ENCODE measurements at places on chromosomes 11 and 22.

- no peak for DNase-seq
These were observed 43.5 kb upstream of the CCDC179 start for GRCh38 chr11:22903782-22904181.

DNA sequence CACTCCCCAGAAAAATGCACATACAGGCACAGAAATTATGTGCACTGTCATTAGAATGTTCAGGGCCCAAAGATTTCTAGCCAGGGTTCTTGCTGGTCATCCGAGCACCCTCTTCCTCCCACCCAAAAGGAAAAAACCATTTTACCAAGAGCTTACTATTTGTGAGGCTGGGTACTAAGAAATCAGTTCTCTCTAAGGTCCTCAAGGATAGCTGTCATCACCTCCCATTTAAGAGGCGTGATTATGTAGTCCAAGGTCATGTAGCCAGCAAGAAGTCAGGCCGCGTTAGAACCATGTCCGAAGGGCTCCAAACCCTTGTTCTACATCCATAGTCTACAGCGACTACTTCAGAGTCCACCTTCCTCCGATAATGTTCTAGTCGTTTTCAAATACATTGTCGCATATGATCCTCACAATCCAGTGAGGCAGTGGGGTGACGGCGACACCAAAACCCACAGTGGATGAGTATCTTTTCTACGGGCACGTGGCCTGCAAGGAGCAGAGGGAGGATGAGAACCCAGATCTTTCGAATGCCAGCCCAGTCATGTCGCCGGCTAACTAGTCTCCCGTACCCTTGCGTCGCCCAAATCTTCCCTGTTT is 634 bp downstream of the TIMM8B start:
- DNase-seq: no peak

- DNase-seq: no peak
These were observed at the start of gene FREY1 for GRCh38 chr11:45906965-45907611. FREY1 (minus strand) TSS chr11:45907271; CDS start chr11:45907245, 26 bp downstream.

- no peak for DNase-seq
These were observed 111.5 kb downstream of the PKNOX2 start for GRCh38 chr11:125275905-125276618.

GRCh38 chr22:27380855-27381254 is 420.7 kb downstream of the MN1 start:
- no peak for DNase-seq

GRCh38 chr11:119788911-119789560 is 60.0 kb upstream of the NECTIN1 start:
- no peak for DNase-seq

DNA sequence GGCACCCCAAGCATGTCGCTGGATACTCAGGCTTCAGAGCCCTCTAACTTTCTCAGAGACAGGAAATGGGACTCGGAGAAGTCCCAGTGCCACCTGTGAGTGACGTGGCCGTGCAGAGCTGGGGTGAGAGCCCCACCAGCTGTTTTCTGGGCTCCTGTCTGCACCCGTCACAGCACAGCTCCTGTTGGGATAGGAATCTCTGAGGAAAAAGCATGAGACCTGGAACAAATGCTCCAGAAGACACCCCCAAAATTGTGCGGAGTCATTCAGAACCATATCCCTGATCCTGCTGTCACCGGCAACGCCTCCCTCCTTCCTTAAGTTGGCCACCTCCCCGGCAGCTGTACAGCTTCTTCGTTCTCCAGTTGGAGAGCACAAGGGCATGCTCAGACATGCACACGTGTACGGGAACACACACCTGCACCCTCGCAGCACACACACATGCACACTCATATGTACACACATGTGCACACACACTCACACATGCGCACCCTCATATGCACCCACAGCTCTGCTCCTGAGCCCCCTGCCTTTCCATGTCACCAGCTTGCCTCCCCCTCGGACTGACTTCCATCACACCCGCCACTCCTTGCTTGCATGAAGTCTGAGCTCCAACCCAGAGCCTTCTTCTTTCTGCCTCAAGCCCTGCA is 1430.0 kb downstream of the BRD1 start:
- no peak for DNase-seq

- no peak for DNase-seq
These were observed 672.1 kb downstream of the TBC1D22A start for GRCh38 chr22:47434336-47435203.

DNA sequence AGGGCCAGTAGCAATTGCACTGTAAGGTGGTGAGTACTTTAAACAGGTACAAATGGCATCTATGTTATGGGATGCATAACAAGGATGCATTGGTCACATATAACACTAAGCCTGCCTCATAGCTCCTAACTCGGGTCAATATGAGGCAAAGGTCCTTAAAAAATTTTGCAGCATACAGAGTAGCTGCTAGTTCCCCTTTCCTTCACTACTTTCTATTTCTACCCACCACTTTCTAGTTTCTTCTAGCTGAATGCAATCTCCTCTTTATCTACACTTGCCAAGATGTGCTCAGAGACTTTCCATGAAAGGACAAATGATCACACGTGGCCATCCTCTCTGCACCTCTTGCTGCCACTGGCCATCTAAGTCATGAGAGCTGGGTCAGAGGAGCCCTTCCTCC is 9.8 kb downstream of the OR51F2 start:
- DNase-seq: no peak

DNA sequence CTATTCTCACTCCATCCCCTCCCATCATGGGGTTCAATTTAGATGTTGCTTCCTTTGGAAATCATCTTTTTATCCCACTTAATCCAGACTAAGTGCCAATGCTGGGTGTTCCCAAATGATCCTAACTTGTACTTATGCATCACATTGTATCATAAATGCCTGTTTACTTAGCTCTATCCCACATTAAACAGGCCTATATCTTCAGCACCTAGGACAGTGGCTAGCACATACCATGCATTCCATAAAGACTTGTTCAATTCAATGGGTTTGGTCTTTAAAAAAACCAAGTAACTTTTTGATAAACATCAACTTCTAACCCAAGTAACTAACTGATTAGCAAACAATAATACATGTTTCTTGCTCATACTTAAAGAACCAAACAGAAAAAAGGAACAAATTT is 40.6 kb downstream of the RSF1 start:
- DNase-seq: no peak

DNA sequence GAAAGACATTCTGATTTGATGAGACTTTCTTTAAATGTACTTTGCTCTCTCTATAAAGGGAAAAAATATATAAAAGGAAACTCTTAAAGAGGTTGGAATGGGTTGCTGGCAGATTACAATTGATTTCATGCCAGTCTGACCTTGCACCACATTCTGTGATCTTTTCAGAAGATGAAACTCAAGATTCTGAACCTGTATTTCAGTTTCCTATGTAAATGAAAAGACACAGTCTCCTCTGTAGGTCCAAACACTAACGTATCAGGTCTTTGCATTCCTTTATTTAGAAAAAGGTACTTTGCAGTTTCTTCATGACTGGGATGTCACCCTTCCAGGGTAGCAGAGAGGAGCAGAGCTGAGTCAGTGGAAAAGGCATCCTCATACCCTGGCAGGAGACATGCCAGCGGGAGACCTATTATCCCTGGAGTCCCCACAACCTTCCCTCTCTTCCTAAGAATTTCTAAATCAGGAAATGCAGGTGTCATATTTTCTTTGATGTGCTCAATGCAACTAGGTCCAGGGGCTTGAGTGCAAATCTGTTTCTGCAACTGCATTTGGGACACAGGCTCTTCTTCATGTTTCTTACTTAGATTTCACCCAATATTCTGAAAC is 282.6 kb downstream of the CADM1 start:
- DNase-seq: no peak

GRCh38 chr11:55726715-55727324 is 46.4 kb upstream of the OR5D13 start:
- DNase-seq: no peak

DNA sequence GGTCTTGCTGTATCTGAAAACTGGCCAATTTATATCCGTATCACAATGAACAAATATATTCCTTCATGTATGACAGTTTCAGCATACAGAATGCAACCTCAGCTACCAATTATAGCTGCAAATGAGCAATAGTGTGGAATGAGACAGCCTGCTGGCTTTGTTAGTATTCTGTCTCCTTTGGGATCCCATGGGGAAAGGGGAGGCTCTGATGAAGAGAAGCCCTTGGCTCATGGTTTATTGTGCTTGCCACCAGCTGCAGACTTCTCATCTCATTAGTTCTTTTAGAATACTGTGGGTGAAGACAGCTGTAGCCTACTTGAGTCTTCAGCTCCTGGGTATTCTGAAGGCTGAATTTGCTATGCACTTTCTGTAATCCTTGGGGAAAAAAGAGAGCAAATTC is 42.4 kb downstream of the PITPNB start:
- DNase-seq: no peak

- DNase-seq: peak; percentile 88
These were observed at the start of gene ACCS for GRCh38 chr11:44065841-44066731. ACCS (plus strand) TSS chr11:44066270; CDS start chr11:44067628, 1,358 bp downstream.

- DNase-seq: no peak
These were observed 122.0 kb downstream of the SLC17A6 start for GRCh38 chr11:22460181-22460580.

- DNase-seq: no peak
These were observed 473.1 kb downstream of the LRRC4C start for GRCh38 chr11:40986320-40986719.

- DNase-seq: no peak
These were observed 141.7 kb upstream of the CHORDC1 start for GRCh38 chr11:90364527-90364926.
